ENCODE measurements at places on chromosomes 2 and 18.

DNA sequence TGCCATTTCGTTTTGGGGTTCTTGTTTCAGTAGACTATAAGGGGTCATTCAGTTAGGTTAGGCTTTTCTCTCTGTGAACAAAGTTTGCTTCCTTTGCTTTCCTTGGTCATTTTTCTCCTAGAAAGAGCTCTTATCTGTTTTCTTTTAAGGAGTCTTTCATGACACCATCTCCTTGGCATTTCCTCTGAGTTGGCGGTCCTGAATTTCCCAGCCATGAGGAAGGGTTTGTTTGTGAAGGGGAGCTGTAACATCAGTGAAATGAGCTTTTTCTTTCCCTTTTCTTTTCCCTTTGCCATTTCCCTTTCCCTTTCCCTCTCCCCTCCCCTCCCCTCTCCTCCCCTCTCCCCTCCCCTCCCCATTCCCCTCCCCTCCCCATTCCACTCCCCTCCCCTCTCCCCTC is 61.7 kb downstream of the MAP4K4 start:
- peak; percentile 80 for DNase-seq

GRCh38 chr2:182097571-182098164 is 112.0 kb downstream of the PPP1R1C start:
- DNase-seq: no peak

DNA sequence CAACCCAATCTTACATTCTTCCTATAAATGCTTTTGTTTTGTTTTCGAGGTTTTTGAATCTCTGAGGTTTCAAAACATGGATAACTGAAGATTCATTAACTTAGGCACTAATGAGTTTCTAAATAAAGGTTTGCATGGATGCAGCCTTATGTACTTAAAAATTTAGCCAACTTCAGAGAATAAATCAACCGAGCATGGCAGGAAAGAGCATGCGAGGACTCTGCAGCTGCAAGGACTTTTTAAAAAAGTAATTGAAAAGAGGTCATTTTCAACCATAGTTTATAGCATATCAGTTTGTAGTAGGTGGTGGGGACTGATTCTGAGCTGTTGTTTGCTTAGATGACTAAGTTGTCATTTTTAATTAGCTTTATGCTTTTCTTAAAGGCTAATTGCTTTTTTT is 567.0 kb upstream of the ZEB2 start:
- DNase-seq: no peak

DNA sequence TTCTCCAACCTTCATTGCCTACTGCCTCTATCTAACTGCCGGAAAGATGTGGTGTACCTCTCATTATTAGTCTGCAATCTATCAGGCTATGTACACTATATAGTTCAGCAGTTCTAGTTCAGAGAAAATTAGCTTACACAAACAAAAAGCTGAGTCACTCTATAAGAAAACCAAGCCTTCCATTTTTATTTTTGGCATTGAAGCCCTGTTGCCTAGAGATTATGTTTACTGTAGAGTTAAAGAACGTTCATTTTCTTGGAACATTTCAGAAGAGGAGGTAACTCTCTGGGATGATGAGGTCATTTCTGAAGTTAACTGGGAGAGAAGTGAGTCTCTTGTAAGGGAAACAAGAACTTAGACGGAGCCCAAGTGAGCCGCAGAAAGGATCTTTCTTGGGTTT is 133.5 kb downstream of the FAM124B start:
- DNase-seq: no peak

DNA sequence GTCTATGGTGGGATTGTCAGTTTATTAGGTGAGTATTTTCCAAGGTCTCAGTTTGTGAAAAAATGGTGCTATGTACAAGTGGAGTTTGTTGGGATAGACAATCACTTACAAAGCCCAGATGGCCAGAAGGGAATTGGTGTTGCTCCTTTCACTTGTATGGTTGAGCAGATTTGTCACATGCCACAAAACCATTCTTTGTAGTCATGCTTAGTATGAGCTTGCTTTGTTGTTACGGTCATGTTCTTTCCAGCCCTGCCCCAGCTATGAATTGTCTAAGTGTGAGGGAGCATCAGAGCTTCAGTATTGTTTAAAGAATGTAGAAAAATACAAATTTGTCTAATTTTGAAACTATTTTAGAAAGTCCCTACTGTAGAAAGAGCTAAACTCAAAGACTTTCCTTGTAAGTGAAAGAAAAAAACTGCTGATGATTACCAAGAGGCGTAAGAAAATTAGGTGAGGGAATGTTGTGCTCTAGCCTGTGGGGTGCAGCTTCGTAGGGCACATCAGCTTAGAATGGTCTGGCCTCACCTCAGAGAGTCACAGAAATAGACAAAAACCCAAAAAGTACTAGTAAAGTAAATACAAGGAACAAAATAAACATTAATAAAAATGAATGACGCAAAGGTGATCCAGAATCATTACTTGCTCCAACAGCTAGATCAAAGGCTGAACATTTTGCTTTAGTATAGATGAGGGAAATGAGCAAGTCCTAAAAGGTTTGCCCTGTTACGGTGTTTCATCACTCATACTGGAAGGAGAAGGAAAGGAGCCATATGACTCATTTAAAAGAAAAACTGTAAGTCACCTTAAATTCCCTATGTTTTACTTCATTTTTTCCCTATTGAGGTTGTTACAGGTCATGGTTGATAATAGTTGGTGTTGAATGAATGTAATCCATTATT is 9.2 kb downstream of the TGIF1 start:
- no peak for DNase-seq

DNA sequence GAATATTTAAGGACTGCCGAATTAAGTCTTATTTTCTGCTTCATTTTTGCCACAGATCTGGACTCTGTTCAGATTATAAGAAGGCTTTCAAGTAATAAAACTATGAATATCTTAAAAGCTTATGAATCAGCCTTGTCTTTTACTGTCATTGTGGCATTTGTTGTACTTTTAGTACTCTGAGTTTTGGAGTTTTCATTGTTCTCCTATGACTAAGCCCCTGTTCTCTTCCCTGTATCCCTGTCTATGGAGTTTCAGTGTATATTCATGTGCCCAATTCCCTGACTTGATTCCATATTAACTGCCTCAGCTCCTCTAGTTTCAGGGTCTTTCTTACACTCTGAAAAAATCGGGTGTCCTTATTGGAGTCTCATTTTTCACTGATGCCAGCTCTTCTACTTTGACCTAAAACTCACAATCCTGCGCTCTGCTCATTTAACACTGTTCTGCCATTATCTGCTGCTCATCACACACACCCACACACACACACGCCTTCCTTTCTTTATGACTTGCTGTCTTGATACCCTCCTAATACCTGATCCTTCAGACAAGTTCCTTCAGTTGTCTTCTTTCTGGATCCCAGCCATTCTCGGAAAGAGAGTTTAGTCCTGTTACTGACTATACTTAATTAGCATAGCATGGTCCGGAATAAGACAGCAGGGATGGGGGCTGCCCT is 511.8 kb downstream of the CPS1 start:
- DNase-seq: no peak

GRCh38 chr2:141878016-141878415 is 252.8 kb downstream of the LRP1B start:
- DNase-seq: no peak

- DNase-seq: no peak
Observed at GRCh38 chr2:239824866-239825704, 200.1 kb downstream of the NDUFA10 start.

GRCh38 chr2:232419245-232420072 is 12.8 kb downstream of the ALPG start:
- no peak for DNase-seq

GRCh38 chr2:43269706-43270105 is 43.3 kb upstream of the ZFP36L2 start:
- peak; percentile 46 for DNase-seq

DNA sequence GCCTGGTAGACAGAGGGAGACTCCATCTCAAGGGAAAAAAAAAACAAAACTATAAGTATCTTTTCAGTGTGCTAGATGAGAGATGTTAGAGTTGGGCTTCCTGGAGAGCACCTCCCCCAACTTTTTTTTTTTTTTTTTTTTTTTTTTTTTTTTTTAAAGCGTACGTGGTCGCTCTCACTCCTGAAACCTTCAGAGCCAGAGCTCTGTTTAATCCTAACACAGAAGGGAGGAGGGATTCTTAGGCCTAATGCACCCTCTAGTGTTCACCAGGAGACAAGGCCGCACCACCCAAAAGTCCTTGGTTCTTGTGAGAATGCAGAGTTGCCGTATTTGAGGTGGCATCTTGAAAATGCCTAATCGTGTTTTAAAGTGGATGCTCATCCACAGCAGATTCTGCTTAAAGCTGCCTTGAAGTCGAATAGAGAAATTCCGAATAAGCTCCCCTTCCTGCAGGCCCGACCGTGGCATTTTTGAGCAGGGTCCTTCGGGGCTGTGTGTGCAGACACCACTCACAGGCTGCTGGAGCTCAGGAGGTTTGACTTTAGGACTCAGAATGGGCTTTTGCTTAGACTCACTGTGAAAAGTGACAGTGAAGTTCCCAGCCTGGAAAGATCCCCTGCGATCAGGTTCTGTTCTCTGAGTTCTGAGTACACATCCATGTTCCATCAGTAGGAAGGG is 252.6 kb downstream of the AGAP1 start:
- peak; percentile 62 for DNase-seq

DNA sequence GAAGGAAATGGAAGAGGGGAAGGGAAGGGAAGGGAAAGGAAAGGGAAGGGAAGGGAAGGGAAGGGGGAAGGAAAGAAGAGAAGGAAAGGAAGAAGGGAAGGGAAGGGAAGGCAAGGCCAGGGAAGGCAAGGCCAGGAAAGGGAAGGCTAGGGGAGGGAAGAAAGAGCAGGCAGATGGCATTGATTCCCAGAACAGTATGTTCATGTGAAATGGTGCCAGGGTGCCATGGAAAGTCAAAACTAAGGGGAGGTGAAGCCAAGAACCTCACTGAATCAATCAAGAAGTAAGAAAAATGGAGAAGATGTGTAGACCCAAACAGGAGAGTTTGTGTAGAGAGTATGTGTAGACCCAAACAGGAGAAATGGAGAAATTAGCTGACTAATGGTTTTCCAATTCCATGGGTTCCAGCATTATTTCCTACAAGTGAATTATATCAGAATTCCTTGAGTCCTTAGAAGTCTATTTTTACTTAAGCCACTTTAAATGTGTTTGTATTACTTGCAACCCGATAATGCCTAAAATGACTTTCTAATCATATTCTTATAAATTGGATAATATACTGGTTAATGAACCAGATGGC is 367.6 kb downstream of the TXNL1 start:
- DNase-seq: no peak

DNA sequence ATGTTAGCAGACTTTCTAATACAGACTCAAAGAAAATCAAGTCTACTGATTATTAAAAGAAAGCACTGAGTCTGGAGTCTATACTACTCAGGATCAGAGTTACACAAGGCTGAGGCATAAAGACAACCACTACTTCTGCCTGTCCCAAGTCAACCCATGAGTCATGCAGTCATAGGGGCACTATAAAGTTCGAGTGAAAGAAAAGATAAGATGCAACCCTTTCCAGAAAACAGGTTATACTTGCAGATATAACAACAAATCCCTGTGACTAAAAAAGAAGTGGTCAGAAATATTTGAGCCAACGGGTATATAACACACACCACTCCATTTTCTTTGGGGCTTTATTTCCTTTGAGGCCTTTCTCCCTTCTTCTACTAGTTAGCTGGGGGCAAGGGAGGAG is 18.6 kb upstream of the SCRN3 start:
- DNase-seq: no peak

GRCh38 chr2:165662720-165663119 is 131.3 kb downstream of the GALNT3 start:
- no peak for DNase-seq

DNA sequence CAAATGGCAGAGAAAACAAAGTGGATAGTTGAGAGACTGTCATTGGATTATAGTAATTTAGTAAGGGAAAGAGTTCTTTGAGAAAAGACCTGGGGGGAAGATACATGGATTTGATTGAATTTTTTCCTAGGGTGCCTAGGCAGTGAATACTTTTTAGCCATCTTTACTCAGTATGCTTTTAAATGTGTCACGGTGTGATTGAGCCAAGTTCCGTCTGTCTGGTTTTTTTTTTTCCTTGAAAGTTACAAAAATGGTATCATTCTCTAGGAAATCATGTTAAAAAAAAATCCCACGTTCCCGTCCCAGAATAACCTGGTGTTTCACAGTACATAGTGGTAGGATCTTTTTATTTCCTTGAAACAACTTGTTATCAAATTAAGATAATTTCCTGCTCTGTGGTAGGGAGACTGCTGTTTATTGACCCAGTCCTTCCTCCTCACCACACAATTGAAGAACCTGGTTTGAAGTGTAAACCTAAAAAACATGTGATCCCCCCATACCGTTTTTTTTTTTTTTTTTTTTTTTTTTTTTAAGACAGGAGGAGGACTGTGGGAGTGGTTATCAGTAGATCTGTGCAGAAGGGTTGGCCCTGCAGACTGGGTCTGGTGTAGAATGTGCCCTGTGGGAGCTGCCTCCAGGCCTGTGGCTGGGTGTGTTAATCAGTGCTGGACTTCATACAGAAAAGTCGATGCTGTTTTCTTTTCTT is 55.1 kb downstream of the DGKD start:
- no peak for DNase-seq

DNA sequence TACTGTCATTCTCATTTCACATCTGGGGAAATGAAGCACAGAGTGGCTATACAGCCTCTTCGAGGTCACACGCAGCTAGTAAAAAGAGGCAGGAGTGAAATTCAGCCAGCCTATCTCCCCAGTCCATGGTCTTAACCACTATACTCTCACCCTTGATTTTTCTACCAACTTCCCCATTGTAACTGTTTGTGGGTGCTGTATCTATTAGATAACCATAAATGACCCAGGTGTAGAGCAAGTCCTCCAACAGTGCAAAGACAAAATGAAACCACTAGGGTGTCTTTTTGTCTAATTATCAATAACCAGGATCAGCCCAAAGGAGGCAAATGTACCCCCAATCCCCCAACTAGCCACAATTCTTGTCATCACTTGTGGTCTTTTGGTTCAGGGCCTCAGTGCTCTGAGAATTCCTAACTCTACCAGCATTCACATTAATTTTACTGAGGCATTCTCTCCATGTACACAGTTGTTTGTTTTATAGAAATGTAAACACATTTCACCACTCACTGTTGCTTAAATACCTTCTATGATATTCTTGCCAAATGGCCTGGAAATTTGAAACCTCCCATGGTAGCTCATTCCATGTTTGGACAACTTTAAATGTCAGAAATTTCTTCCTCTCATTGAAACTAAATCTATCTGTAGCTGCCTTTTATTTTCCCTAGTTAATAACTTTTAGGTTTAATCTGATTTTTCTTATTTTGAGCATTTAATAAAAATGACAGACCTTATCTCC is 58.7 kb downstream of the SLC40A1 start:
- DNase-seq: no peak
